ENCODE measurements at places on chromosomes 7 and 10.

GRCh38 chr10:121668314-121669027, 70.2 kb upstream of the FGFR2 start:
- no peak for DNase-seq

GRCh38 chr7:116618338-116619128, 53.5 kb upstream of the MET start:
- no peak for DNase-seq

GRCh38 chr10:103834436-103835095, 20.8 kb downstream of the SH3PXD2A start:
- no peak for DNase-seq

DNA sequence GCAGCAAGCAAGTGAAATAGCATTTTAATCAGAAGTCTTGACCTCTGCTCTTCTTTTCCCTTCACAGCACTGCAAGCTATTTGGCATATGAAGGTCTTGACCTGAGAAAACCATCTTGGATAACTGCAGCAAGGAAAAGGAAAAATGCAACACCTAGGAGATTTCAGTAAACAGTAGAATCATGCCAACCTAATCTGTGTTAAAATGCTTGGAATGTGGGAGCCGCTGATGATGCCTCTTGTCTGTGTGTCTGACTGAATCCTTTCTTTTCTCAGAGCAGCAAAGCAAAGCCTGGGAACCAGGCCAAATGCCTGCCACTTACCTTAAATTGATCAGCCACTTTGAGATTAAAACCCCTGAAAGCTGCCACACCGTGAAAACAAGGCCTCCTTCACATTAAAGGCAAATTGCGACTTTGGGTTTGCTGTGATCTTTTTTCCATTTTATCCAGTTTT, 80.4 kb upstream of the CDK6 start:
- DNase-seq: no peak

GRCh38 chr10:31299119-31299518, 19.9 kb upstream of the ZEB1 start:
- no peak for DNase-seq

DNA sequence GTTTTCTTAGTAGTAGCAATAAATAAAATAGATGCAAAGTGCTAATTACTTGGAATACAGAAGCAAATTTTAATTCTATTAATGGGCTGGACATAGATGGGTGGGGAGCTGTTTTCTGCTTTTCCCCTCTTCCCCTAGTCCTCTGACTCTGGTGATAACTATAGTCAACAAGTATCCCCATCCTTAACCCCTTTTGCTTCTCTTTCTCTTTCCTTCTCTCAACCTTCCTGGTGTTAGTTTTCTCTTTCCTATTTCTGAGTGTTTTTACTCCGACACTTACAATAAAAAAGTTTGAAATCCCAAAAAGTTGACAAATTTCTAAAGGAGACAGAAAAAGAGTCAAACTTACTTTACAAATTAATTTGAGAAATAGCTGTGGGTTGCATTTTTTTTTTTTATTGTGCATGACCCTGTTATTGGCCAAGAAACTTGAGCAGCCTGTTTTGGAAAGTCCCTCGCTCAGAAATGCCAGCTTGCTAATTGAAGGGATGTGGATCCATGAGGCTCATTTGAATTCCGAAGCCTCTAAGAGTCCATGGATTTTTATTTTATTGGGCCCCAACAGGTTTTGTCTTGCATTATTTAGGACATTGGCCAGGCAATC, 2.4 kb downstream of the FAS start:
- DNase-seq: no peak

DNA sequence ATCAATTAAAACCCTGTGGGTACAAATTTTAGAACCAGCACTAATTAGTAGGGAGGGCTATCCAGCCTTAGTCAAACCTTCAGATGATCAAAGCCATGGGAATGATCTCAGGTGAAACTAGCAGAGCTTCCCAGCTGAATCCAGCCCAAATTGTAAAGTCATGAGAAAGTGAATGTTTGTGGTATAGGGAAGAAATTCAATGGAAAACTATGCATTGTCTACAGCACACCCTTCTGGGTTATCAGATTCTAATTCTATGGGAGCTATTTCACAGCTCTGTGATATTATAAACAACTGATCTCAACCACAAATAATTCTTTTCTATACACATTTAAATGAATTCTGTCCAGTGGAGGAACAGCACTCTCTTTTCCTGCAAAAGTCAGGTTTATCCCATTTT, 24.6 kb upstream of the BMPER start:
- DNase-seq: no peak

- DNase-seq: no peak
Observed at GRCh38 chr7:149496642-149497391, 792 bp downstream of the ZNF746 start.

DNA sequence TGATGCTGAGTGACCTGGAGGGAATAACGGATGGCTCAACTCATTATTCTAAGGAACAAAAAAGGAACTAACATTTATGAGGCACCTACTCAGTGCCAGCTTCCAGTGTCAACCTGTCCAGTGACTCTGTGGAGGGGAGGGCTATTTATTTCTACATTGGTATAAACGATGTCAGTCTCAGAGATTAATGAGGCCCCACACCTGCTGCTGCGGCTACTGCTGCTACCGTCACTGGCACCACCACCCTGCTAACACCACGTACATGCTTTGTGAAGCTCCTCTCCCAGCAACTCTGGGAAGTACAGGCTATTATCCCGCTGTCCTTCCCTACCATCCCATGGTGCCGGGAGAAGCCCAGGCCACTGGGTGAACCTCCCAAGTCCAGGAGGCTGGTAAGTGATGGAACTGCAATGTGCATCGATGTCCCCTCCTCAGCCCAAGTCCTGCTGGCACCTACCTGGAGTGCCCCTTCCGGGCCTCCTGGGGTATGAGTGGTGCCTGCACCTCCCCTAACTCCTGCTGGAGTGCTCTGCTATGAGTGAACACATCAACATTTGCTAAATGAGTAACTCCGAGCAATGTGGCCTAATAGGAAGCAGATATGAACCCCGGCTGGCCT, 101.5 kb downstream of the ARHGAP22 start:
- DNase-seq: no peak

DNA sequence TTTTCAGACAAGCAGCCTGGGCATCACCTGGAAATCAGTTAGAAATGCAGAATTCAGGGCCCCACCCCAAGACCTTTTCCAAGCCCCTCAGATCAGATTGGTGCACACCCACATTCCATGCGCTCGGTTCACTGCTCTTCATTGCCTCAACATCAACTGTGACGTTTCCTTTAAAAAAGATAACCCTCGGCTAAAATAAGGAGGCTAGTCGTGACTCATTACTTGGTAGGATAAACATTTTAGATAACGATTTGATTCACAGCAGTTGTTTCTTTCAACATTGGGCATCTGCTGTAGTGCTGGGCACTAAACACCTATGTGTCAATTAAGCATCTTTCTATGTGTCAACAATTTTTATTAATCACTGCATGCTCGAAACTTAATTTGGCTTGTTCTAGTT, 191.1 kb upstream of the LRGUK start:
- DNase-seq: no peak

DNA sequence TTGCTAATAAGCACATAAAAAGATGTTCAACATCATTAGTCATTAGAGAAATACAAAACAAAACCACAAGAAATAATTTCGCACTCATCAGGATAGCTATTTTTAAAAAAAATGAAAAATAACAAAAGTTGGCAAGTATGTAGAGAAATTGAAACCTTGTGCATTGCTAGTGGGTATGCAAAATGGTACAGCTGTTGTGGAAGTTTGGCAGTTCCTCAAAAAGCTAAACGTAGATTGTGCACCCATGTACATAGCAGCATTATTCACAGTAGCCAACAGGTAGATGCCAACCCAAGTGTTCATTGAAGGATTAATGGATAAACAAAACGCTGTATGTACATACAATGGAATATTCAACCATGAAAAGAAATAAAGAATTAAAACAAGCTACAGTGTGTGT, 35.3 kb upstream of the STARD3NL start:
- no peak for DNase-seq

DNA sequence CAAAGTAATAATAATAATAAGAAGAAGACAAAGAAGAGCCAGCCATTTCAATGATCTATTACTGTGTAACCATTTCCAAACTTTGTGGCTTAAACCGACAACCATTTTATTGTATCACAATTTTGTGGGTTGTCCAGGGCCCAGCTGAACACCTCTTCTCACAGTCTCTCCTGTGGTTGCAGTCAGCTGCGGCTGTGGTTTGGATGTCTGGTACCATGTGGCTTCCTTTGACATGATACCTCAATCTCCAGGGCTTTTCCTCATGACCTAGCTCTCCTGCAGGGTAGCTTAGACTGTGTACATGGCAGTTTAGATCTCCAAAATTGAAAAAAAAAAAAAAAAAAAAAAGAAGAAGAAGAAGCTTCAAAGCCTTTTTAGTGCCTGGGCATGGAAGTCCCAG, 72.6 kb upstream of the NFKB2 start:
- no peak for DNase-seq

DNA sequence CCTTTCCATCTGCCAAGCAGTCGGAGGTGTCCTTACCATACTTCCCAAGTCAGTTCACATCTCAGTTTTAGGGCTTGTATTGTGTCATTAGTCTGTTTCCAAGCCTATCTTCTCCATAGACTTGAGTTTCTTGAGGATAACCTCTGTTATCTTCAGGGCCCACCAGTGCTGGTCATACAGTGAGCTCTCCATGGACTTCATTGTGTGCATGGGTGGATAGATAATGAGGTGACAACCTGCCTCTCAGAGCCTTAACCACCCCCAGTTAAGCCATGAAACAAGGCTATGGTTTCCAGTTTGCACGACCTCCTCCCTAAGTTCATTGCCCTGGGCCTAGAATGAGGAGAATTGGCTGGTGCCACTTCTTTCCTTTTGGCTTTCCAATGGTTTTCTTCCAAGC, 38.5 kb upstream of the WAC start:
- no peak for DNase-seq

DNA sequence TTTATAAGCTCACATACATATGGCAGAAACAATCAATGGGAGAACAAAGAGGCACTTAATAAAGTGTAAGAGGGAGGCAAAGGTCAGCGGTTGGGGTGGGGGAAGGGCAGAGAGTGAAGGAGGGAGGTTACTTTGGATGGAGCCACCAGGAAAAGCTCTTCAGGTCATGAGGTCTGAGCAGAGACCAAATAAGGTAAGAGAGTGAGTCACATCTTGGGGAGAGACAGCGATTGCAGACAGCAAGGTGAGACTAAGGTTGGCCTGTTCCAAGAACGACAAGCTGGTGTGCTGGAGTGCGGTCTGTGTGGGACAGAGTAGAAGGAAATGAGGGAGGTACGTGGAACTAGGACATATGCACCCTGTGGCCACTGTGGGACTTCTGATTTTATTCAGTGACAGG, 74.3 kb upstream of the TOMM7 start:
- DNase-seq: no peak

DNA sequence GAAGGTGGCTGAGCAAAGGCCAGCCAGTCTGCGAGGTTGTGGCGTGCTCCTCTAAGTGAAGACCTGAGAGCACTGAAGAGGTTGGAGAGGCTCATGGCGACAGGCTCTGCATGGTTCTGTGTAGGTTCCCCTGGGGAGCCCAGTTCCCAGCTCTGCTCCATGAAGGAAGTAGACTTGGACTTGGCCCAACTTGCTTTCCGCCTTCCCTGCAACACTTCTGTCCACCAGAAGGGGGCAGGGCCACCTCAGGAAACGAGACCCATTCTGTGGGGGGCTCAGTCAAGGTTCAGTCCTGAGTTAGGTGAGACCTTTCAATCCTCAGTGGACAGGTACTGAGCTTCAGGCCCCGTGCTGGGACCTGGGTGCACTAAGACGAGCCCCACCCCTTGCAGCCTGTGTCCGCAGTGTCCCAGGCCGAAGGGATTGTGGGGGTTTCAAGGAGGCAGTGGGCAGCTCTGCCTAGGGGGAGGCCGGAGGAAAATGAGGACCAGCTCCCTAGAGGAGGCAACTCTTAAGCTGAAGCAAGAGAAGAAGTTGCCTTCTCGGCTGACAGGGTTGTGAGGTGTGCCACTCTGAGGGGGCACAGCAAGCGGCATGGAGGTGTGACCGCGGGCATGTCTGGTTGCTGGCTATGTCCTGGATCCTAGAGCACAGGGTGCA, 15.0 kb upstream of the PCBD1 start:
- DNase-seq: no peak

- no peak for DNase-seq
Observed at GRCh38 chr10:124579011-124579399, 117.4 kb downstream of the LHPP start.

GRCh38 chr7:121810831-121811672, 61.9 kb upstream of the PTPRZ1 start:
- DNase-seq: no peak

DNA sequence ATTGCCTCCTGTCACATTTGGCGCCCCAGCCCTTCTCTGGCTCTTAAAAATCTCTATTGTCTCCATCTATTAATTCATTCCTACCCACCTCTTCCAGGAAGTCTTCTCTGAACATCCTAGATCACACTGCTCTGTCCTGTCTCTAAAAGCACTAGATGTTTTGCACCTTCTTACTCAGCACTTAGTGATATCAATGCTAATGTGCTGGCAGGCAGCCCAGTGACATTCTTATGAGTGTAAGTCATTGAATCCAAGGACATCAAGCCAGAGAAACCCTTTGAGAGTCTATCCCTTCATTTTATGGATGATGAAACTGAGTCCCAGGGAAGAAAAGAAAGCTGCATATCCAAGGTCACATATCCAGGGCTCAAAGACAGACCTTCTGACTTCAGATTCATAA, 48.3 kb upstream of the PAX2 start:
- no peak for DNase-seq

- no peak for DNase-seq
Observed at GRCh38 chr10:72729528-72729927, 37.6 kb downstream of the MCU start.

- no peak for DNase-seq
Observed at GRCh38 chr10:71343392-71343773, 24.3 kb downstream of the SLC29A3 start.

All from stimulated activated CD4-positive, alpha-beta T cell treated with anti-CD3 and anti-CD28 coated beads, Interleukin-1b, Interleukin-23, amount 100 ng/mL, for 1 hour (primary cell).